ENCODE measurements at places on chromosomes 7 and 10.

DNA sequence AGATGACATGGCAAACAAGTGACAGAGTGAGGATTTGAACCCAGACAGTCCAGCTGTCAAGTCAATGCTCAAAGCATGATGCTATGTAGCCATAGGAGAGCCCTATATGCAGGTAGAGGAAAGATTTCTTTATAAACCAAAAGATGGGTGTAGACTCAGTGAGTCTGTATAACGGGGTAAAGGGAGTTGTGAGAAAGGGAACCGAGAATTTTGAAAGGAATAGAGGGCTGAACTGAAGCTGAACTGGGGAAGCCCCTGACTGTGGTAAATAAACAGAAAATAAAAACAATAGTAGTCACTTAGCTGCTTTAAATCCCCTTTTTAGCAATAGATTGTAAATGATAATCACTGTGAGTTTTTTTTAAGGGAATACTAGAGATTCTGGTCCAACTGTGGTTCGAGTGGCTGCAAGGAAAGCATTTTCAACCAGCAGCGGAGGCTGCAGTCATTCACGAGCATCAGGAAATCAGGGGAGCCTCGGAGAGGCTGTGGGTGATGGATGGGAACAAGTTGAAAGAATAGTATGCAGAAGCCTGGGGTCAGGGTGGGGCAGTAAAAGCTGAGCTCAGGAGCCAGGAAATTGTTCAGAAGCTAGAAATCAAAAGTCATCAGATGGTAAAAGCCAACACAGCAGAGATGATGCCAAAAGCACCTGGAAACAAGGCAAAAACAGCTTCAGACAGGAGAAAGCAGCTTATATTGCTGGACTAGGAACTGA, 393.5 kb downstream of the GFRA1 start:
- DNase-seq = no peak

DNA sequence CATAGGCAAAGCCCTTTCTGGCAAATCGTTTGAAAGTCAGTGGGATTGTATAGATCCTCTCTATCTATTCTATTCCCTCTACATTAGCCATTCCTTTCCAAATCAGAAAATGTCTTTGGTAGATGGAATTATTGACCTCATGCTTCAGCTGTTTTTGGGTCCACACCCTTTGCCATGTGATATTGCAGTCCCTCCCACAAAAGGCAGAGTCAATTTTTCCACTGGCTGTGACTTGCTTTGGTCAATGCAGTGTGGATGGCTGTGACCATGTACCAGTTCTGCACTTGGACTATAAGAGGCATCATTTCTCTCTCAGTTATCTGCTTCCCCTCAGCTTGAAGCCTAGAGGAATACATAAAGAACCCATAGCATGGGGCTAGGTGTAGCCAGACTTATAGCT, 332.9 kb downstream of the PTEN start:
- DNase-seq = no peak

DNA sequence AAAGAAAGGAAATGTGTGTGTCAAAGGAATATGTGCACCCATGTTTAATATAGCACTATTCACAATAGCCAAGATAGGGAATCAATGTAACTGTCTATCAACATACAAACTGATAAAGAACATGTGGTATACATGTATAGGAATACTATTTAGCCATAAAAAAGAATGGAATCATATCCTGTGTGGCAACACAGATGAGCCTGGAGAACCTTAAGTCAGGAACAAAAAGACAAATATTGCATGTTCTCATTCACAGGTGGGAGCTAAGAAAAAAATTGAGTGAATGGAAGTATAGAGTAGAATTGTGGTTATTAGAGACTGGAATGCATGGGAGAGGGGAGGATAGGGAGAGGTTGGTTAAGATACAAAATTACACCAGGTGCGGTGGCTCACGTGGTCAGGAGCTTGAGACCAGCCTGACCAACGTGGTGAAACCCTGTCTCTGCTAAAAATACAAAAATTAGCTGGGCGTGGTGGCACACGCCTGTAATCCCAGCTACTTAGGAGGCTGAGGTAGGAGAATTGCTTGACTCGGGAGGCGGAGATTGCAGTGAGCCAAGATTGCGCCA, 10.5 kb downstream of the URGCP start:
- no peak for DNase-seq

DNA sequence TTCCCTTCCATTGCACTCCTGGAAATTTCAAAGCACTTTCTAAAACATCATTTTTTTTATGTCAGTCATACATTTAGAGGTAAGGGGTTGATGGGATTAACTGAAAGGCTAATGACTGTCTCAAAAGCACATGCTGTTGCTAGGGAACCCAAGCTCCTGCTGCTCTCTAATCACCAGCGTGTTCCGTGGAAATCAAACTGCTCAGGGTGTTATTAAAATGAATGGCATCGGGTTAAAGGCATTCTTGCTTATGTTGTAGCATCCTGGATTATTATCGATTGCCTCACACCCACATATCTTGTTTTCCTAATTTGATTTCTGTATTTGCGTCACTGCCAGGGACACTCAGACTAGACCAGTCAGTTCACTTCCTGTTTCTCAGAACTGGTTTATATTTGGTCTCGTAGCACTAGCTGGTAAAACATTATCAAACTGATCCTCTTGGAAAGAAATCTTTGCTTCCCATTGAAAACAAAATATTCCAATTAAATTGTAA, 216.5 kb upstream of the MKLN1 start:
- DNase-seq = peak; percentile 86

DNA sequence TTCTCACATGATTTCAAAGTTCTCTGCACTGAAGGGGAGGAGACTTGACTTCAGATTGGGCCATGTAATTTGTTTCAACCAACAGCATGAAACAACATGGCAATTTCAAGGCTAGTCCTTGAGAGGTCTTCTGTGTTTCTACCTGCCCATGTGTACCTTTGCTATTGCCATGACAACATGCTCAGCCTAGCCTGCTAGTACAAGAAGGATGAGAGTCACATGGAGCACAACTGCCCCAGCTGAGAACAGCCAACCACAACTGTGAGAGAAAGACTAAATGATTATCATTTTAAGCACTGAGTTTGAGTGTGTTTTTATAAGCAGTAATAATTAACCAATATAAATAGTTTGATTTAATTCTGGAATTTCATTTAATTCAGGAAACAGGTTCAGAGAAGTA, 41.9 kb downstream of the ANKMY2 start:
- DNase-seq = no peak

DNA sequence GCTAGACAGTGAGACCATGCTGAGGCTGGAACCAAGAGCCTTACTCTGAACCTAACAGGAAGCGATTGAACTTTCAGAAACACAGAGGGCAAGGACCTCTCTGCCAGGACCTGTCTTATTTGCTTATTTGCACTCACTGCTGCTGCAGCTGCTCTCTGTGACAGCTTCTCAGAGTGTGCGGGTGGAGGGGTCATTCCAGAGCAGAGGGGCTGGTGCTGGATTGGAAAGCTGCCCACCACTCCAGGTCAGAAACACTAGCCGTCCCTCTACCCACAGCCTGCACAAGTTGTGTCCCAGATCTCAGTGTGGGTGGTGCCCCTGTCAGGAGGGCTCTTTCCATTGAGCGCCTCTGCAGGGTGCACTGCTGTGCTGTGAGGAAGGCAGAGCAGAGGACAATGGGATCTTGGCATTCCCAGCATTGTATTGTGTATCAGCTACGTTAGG, 126.2 kb downstream of the CCNY start:
- DNase-seq = no peak

DNA sequence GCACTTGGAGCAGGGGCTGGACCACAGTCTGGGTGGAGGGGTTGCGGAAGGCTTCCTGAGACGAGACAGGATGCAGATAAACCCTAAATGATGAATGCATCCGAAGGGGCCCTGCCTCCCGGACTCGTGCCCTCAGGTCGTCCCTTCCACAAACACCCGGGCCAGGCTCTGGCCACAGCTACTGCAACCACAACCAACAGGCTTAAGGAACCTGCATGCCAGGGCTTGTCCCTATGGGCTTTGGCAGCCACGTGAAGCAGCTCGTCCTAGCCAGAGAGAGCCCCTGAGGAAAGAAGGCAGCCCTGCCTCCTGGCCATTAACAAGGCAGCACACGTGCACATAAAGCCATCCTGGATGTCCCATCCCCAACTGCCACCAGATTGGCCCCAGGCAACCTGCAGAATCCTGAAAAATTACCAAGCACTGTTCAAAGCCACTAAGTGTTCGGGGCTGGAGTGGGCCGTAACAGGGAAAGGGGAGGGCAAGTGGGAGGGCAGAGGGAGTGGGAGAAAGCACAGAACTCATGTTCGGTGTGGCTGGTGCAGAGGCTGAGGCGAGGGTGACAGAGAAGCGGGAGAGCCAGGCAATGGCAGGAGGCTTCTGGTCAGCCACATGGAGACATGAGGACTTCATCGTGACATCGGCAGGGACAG, 62.7 kb downstream of the MAD1L1 start:
- DNase-seq = no peak

DNA sequence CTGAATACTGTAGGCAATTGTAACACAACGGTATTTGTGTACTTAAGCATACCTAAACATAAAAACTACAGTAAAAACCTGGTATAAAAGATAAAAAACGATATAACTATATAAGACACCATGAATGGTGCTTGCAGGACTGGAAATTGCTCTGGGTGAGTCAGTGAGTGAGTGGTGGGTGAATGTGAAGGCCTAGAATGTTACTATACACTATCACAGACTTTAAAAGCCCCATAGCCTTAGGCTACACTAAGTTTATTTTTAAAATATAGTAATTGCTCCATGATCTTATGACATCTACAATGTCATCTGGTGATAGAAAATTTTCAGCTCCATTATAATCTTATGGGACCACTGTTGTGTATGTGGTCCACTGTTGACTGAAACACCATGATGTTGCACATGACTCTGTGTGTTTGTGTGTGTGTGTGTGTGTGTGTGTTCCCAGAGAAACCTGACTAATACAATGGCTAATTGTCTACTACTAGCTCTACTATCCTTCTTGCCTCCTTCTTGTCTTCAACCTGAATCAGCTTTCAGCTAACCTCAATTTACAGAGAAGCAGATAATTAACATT, 27.6 kb upstream of the PRPF18 start:
- DNase-seq = no peak

GRCh38 chr7:151756076-151756731, 120.7 kb downstream of the PRKAG2 start:
- no peak for DNase-seq

GRCh38 chr7:5041047-5041446, 4.6 kb upstream of the RBAK start:
- no peak for DNase-seq

DNA sequence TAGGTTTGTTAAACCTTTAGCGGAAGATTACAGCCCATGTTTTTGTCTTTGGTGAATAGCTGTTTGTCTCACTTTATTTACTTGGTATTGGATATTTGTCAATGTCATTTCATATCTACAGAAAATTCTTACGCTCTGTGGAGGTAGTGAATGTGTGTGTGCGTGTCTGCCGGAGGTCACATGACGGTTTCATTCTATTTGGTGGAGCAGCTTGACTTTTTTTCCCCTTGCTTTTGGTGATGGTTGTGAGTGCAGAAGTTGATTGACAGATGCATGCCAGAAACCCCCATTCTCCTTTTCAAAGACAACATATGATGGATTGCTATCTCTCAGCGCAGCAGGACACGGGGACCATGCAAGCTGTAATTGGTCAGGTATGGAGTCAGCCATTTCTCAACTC, at the start of gene POU6F2:
Gene POU6F2 (plus strand): TSS at position 225 of the 400 bp plus-strand sequence. CDS start 45 bp downstream, at position 270.
- DNase-seq = no peak

GRCh38 chr7:157932498-157933218, 595.9 kb downstream of the DNAJB6 start:
- no peak for DNase-seq
